ENCODE measurements at places on chromosomes 1 and 21.

DNA sequence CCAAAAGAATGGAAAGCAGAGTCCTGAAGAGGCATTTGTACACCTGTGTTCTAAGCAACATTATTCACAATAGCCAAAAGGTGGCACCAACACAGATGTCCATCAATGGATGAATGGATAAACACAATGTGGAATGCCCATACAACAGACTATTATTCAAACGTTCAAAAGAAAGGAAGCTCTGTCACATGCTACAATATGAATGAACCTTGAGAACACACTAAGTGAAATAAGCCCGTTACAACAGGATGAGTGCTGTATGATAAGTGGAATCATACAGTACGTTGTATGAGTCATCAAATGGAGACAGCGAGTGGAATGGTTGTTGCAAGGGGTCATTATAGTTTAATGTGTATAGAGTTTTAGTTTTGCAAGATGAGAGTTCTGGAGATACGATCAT, 80.1 kb downstream of the SH3BGR start:
- H3K27me3 ChIP-seq, result peaks cover 8% of the 10 kb centered on the region
- no peak overlapping the region for H3K4me3 ChIP-seq
- no peaks in the 10 kb centered on the region for H3K36me3 ChIP-seq
- H3K4me1 ChIP-seq, result no peaks in the 10 kb centered on the region

DNA sequence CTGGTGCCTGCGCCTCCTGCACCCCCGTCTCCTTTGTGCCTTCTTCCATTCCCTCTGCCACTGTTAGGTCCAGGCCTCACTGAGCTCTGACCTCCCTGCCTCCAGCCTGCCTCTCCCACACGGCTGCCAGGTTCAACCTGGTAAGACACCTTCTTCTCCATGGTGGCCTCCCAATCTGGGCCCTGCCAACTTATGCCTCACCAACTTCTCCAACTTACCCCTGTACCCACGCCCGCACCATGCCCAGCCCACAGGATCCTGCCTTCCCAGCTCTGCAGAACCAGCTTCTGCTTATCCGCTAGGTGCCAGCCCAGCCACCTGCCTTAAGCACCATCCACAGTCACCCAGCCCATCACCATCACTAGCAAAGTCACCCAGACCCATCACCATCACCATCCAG, 37.2 kb downstream of the PDE9A start:
- H3K27ac ChIP-seq, result no peak overlapping the region
- no peak for DNase-seq
- H3K36me3 ChIP-seq, result peaks cover 2% of the 10 kb centered on the region
- no peak overlapping the region for H3K4me3 ChIP-seq
- H3K4me1 ChIP-seq, result no peaks in the 10 kb centered on the region

- H3K36me3 ChIP-seq, result no peaks in the 10 kb centered on the region
- H3K27me3 ChIP-seq, result no peaks in the 10 kb centered on the region
These were observed 92.9 kb downstream of the HS2ST1 start for GRCh38 chr1:87007323-87007722.

DNA sequence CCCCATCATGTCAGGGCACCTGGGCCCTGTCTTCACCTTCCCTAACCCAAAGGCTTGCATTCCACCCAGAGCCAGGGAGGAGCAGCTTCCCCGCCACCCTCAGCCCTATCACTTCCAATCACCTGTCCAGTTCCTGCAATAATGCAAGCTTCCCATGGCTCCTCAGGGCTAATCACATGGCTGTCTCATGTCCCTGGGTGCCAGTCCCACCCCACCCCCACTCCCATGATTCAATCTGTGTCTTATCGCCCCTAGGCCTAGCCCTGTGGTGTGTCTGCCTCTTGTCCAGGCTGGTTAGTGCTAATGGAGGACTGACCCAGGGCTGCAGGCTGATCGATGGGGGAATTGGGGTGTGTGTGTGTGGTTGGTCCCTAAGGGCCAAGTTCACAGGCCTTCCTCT, 11.0 kb upstream of the PEAR1 start:
- no peaks in the 10 kb centered on the region for H3K36me3 ChIP-seq
- H3K4me1 ChIP-seq, result no peaks in the 10 kb centered on the region
- H3K27me3 ChIP-seq, result peaks cover 14% of the 10 kb centered on the region
- H3K27ac ChIP-seq, result no peak overlapping the region
- no peak for DNase-seq

GRCh38 chr1:14568716-14569355, 29.6 kb upstream of the KAZN start:
- H3K4me3 ChIP-seq, result no peak overlapping the region
- no peaks in the 10 kb centered on the region for H3K27me3 ChIP-seq
- H3K27ac ChIP-seq, result no peak overlapping the region
- no peak for DNase-seq
